ENCODE measurements at places on chromosomes 13 and 19. TPM values are rescaled to one million over a fixed set of nuclear protein-coding genes. Genes with fewer than 3 reads are reported as not detected.

DNA sequence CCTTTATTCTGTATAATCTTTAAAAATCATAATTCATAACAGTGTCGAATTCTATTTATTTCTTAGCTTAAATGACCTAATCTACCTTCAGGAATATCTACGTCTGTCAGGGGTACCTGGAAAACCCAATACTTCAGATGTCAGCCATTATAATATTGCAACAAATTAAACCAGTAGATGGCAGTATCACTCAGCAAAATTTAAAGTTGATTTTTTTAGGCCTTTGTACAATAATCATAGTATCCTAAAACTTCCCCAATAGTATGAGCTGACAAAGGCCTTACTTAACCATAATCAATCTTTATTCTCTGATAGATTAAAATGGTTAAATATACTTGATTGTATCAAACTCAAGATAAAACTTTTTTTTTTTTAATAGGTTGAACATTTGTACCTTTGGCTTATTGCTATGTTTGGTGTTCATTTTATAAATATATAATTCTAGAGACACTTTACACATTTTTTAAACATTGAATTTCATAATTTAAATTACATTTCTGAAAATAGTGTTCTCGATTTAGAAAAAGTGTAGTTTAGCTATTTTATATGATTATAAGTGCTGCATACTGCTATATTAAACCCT lies 830.2 kb upstream of the SPRY2 start:
- peak; percentile 47 for DNase-seq

GRCh38 chr19:38792250-38793111 lies 3.5 kb downstream of the LGALS7B start:
- peak; percentile 41 for DNase-seq

- no peak for DNase-seq
Observed at GRCh38 chr13:106500445-106500844, 35.0 kb downstream of the EFNB2 start.

DNA sequence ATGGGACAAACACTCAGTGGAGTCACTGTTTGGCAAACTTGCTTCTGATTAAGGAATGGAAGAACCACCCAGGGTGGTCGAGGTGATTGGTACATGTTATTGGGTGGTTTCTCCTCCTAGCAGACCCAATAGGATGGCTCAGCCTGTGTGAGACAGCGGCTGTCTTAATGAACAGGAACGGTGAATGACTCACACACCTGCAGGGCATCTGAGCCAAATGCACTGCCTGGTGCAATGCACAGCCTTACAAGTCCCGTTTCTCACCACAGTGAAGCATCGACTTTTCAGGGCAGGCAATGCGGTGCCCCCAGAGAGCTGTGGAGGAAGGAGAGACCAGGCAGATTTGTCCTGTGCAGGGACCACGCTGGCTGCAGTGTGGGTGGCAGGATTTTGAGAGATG lies 238.5 kb downstream of the FGF9 start:
- DNase-seq: no peak

- no peak for DNase-seq
Observed at GRCh38 chr19:41863209-41863931, 3.3 kb downstream of the RPS19 start.

GRCh38 chr13:27790523-27790922 lies 1.8 kb upstream of the GSX1 start:
- DNase-seq: no peak

GRCh38 chr19:36041831-36042230 lies 9.2 kb upstream of the CLIP3 start:
- peak; percentile 73 for DNase-seq

- DNase-seq: no peak
Observed at GRCh38 chr13:114341003-114341777, 26.9 kb downstream of the CHAMP1 start.

DNA sequence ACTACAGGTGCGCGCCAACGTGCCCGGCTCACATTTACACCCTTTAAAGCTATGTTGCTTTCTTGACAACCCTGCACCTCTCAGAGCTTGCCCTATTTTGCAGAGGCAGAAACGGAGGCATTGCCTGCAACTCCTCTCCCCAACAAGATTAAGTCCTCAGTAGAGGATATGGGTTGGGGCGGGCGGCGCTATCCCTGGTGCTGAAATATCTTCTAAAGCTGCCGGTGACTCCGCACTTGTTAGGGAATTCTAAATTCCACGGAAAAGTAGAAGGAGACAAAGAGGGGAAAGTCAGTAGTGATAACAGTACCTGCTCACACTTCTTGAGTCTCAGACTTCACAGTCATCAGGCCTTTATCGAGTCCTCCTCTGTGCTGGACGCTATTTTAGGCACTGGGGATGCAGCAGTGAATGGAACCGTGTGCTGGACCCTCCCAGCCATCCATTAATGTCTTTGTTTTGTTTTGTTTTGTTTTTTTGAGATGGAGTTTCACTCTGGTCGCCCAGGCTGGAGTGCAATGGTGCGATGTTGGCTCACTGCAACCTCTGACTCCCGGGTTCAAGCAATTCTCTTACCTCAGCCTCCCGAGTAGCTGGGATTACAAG lies 18.0 kb downstream of the SLC5A5 start:
- DNase-seq: peak; percentile 58

ATP4B gene
- not detected for total RNA-seq

KLK3 gene
- total RNA-seq: 0.48 TPM

ETV2 gene
- not detected for total RNA-seq

DIRAS1 gene
- total RNA-seq: 8.2 TPM

All from umbilical cord (tissue), 2 donors.